ENCODE measurements at places on chromosomes 12 and 14.
A peak's percentile ranks its signal among the peaks of the same experiment; 100 is the strongest.

DNA sequence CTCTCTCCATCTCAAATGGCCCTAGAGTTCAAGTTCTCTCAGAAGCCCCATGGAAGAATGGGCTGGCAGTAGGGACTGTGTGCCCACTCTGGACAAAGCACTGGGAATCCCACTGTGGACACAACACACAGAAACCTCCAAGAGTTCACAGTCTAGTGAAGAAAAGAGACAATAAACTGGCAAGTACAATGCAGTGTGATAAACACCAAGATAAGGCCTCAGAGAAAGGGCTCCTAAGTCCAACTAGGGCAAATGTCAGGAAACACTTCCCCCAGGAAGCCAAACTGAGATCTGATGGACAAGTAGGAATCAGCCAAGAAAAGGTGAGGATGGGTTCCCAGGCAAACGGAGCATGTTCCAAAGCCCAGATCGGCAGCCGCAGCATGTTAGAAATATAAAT lies 5.4 kb downstream of the VSIG10 start:
- DNase-seq = no peak

DNA sequence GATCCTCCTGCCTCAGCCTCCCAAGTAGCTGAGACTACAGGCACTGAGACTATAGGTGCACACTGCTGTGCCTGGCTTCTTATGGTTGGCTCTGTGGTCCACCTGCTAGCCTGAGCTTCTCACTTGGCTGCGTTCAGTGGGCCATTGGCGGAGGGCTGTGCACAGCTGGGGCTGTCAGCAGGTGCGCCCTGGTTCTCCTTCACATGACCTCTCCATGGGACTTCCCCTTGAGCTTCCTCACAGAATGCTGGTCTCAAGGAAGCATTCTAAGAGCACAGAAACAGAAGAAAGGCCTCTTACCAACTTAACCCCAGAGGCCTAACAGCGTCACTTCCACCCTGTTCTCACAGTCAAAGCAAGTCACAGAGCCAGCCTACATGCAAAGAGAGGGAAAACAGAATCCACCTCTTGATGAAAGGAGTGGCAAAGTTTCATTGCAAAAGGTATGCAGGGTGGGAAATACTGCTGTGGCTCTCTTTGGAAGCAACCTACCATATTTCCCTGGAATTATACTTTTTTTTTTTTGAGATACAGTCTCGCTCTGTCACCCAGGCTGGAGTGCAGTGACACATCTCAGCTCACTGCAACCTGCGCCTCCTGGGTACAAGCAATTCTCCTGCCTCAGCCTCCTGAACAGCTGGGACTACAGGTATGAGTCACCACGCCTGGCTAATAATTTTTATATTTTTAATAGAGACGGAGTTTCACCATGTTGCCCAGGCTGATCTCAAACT lies 9.3 kb downstream of the RILPL2 start:
- no peak for DNase-seq

DNA sequence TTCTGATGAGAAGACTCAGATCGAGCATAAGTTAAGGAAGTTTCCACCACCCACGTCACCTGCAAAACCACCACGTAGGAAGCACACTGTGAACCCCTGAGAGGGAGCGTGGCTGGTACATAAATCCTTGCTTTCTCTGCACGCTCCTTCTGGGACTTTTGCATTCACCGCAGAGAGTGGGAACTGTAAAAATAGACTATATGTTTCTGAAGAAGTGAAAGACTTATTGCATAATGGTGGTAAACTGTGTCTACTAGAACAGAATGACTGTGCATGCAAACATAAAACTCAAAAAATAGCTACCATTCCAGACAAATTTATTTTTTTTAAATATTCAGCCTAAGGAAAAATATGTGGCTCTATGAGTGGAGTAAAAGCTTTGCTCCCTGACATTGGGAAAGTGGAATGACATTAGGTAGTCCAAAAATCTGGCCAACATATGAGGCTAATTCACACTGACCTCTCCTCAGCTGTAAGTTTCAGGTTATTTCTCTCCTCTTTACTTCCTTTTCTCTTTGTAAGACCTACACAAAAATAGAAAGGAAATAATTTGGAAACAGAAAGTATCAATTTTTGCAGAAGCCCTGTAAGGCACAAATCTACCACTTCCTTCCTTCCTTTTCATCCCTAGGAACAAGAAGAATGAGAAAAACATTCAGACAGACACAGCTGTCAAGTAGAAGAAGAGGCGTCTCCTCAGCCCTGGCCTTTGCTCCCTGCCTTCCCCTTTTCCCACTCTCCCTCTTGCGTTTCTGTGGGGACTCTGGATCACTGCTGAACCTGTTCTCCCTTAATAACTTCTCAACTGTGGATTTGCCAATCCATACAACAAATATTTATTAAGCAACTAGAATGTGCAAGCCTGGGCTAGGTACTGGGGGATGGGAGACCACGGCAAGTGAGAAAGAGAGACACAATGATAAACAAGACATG lies 264.3 kb upstream of the FOXN3 start:
- DNase-seq = no peak

- no peak for DNase-seq
Measured at GRCh38 chr12:114003286-114003685, 37.2 kb upstream of the RBM19 start.

DNA sequence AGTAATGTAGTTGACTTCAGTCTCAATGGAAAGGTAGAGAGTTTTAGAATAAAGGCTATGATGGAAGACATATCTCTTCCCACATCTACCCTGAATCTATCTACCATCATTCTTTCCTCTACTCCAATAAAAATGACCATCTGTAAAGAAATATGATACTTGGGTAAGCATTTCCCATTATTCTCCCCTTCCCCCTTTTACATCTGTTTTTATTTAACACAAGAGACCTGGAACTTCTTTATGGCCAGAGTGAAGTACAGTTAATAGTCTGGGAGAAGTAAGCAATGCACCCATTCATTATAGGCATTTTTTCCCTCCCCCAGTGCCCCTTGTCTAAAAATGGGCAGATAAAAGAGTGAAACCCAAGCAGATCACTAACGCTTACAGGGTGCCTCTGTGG lies 6.5 kb downstream of the TPH2 start:
- no peak for DNase-seq

DNA sequence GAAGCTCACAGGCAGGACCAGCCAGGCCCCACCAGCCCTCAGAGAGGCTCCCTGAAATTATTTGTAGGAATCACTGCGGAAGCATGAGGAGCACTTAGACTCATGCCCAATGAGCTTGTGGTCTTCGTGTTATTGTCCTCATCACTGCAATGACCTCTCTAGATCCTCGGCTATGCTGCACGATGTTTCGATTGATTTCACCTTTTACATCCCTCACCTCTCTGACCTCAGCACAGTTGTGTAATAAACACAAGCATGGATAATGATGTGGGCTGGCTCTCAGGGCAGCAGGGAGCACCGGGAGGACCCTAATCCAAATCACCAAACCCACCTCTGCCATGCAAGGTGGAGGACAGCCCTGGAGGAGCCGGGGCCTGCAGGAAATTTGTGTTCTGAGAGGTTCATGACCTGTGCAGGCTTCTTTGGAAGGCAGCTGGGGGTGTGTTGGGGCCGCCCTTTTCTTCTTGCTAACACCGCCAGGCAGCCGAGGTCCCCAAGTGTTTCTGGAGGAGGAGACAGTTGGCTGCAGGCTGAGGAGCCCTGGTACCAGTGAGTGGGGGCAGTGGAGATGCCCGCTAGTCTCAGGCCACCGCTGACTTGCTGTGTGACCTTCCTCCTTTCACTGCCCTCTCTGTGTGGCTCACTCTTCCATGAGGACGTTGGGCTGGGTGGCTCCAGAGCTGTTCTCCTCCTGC lies 29.5 kb upstream of the EML1 start:
- DNase-seq = no peak

- DNase-seq = no peak
Measured at GRCh38 chr12:58882826-58883225, 37.5 kb downstream of the LRIG3 start.

DNA sequence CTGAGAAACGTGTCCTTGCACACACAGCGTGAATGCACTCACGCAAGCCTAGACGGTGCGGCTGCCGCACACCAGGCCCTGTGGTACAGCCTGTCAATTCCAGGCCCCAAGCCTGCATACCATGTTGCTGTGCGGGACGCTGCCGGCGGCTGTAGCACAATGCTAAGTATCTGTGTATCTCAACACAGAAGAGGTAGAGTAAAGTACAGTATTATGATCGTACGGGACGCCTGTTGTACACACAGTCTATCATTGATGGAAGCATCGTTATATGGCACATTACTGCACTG lies 45.0 kb downstream of the AMN start:
- no peak for DNase-seq

GRCh38 chr14:47194055-47194454 lies 481.4 kb downstream of the MDGA2 start:
- peak; percentile 80 for DNase-seq

DNA sequence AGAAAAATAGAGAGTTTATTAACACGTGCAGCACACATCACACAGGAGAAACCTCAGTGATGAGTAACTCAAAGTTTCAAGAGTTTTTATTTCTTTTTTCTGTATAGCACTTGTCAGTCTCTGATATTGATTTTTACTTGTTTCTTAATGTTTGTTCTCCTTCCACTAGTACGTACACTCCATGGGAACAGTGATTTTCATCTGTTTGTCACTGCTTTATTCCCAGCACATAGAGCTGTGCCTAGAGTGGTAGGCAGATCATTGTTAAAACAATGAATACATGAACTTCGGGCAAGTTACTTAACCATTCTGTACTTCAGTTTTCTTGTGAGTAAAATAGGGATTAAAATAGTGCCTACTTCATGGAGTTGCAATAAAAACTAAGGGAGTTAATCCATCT lies 46.6 kb downstream of the ETV6 start:
- DNase-seq = no peak

GRCh38 chr12:72304751-72305150 lies 32.6 kb downstream of the TRHDE start:
- DNase-seq = no peak

DNA sequence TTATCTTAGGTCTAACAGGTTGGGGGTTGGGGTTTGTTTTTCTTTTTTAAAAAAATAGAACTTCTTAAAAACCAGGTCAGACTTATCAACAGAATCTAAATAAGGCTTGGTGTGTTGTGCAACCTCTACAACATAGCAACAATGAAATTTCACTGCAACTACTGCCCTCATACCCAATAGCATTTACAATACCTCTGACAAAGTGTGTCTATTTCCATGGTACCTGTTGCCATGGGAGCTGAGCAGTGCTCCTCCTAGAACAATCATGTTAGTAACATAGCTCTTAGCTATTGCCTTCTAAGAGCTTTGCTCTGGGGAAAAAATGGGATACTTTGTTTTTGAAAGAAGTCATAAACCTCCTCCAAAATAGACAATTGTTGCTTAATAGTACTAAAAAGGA lies 103.3 kb upstream of the CCDC175 start:
- DNase-seq = no peak

DNA sequence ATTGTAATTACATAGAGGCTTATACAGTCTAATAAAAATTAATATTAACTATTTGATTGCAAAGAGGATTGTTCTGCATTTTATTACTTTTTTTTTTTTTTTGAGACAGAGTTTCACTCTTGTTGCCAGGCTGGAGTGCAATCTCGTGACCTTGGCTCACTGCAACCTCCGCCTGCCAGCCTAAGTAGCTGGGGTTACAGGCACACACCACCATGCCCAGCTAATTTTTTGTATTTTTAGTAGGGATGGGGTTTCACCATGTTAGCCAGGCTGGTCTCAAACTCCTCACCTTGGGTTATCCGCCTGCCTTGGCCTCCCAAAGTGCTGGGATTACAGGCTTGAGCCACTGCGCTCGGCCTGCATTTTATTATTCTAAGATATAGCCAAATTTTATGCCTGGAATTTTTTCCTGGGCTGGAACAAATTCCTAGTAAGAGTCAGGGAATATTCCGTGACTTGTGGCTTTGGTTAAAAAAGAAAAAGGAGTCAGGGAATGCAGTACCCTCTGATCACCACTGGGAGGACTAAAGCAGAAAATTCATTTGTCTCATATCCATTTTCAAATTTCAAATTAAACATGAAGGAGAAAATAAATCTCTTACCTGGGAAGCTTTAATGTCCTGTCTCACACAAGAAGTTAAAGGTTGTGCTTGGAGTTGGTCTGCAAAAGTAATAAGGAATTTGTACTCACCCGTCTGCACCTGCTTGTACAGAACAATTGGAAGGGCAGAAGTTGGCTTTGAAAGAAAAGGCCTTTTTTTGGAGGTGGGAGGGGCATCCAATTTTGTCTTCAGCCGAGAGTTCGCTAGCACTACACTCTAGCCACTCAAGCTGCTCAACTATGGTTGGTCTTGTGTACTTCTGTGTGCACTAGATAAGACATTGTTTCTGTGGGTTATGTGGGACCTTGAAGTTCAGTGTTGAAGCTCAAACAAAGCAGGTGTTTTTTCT lies 8.7 kb downstream of the MARK3 start:
- peak; percentile 61 for DNase-seq

DNA sequence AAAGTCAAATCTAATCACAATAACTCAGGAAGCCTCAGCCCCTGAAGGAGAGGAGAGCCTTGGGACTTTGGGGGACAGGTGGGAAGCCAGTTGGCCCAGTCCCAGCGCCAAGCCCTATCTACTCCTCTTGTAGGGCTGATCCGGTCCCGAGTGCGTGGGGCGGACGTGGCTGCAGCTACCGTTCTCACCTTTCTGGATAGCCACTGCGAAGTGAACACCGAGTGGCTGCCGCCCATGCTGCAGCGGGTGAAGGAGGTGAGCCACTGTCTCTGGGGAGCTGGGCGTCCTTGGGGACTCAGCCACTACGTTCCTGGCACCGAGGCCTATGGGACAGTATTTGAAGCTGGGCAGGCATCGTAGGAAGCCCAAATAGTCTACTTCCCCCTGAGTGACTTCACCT lies 68.4 kb downstream of the GALNT16 start:
- DNase-seq = no peak

DNA sequence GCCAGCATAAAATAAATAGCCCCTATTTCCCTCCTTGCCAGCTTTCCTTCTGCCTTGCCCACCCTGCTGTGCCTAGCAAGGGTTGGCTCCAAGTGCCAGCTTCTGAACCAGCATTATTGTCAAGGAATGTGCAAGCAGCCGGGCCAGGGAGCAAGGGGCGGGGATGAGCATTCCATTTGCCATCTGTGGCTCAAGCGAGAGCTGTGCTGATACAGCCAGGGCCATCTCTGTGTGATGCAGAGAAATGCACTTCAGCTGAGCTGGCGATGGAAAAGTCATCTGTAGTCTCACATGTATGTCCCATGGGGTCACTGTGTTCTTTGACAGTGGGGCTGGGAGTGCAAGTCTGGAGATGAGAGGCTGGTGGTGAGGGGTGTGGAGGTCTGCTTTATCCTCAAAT lies 137.3 kb downstream of the SUDS3 start:
- no peak for DNase-seq

GRCh38 chr12:16586350-16587109 lies 19.4 kb downstream of the LMO3 start:
- DNase-seq = peak; percentile 9

- no peak for DNase-seq
Measured at GRCh38 chr12:59859171-59859510, 263.3 kb downstream of the SLC16A7 start.

GRCh38 chr14:58088961-58089360 lies 63.1 kb downstream of the ARMH4 start:
- peak; percentile 16 for DNase-seq

GRCh38 chr12:46839232-46839631 lies 13.4 kb upstream of the SLC38A4 start:
- no peak for DNase-seq

Data from fibroblast of skin of right quadriceps (primary cell).